IPS DF 19.7 (cell line): ENCODE measurements at places on chromosomes 2 and 18.

DNA sequence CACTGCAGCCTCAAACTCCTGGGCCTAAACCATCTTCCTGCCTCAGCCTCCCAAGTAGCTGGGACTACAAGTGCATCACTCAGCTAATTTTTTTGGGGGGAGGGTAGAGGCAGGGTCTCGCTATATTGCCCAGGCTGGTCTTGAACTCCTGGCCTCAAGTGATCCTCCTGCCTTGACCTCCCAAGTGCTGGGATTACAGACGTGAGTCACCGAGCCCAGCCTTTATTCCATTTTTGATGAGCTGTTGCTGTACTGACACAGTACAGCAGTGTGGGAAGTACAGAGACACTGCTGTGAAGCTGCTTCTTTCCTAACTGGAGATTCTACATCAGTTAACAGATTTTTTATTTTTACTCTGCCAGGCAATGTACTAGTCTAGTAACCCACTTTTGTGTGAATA is 18.8 kb downstream of the PTRHD1 start:
- no peak for DNase-seq

DNA sequence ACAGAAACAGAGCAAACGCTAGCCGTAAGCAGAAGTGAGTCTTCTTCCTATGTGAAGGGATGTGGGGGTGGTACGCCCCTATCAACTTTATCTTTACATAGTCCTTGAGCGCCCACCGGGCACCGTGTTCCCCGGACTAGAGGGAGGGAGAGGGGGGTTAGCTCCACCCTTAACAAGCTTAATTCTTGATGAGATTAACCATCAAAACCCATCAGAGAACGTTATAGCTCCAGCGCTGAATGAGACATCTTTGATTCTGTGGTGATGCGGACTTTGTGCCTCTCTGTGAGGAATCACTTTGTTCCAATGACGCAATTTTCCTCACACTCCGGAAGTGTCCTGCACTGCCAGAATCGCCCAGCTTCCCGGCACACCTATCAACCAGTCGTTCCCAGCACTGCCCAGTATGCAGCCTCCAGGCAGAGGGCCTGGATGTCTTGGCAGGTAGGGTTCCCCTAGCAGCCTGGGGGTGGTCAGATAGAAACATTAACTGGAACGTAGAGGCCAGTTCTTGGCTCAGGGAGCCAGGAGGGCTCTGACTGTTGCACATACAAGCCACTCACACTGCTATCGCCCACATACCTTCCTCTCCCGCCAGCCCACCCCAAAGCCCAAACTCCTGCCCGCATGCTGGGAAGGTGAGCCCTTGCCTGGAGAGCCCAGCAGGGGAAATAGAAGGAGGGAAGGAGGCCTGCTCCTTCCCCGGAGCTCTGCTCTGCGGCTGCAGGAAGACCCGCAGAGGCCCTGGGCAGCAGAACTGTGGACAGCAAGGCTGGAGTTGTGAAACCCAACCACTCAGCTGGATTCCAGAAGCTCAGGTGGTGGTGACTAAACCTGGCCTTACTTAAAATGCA is 1.9 kb upstream of the ODC1 start:
- DNase-seq: no peak

DNA sequence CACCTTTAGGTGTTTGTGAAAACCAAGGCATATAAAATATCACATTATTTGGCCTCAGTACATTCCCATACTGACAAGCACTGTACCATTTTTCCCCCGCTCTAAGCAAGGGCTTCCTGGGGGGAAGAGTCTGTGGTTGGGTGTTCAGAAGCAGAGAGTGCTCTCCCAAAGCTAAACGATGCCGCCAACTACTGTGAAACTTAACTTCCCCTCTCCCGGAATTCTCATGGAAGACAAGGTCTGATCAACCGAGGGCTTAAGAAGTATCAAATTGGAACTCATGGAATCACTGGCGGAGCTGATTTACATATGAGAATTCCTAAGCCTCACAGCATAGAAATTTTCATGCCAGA is 433 bp upstream of the MFF start:
- no peak for DNase-seq

DNA sequence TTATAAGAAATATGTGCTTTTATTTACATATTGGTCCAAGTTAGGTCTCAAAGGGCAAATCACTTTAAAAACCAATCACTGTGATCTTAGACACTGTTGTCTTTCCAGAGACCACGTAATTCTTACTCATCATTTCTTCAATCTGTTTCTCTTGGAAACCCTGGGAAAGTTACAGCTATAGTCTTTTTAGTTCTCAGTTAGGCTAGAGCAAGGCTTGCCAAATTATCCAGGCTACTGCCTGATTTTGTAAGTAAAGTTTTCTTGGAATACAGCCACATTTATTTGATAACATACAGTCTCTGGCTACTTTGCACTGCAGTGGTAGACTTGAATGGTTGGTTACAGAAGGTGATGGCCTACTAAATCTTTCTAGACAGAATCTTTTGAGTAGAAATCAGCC is 106.0 kb downstream of the KIAA1328 start:
- DNase-seq: no peak

- no peak for DNase-seq
Measured at GRCh38 chr2:137252934-137253333, 487.6 kb downstream of the THSD7B start.

DNA sequence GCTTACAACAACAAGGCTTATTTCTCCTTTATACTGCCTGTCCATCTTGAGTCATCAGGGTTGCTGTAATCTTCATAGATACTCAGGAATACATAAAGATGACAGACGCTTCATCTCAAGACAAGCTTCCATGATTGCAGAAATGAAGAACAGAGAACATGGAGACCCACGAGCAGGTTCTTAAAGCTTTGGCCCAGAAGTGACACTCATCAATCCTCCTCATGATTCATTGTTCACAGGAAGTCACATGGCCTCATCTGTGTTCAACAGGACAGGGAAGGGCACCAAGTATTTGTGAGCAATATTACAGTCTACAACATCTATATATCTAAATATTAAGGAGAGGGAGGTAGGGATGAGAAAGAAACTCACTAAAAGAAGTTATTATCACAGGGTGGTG is 36.5 kb upstream of the PGAP1 start:
- no peak for DNase-seq

DNA sequence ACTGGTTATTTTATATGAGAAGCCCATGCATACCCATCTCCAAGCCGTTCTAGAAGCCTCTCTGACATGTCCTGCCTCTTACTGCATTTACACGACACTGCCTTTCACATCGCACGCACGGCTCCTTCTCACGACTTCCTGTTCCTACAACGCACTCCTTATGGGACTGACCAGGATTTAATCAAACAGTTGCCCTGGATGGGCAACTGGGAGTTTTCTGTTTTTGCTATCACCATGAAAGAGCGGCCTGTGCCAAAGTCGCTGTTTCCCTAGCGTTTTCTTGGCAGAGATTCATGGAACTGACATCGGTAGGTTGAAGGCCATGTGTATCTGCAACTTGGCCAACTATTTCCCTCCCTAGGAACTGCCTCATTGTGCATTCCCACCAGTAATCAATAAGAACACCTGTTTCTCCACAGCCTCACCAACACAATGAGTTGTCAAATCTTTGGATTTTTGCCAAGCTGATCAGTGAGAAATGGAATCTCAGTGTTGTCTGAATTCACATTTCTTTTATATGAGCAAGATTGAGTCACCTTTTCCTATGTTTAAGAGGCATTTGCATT is 97.2 kb upstream of the OTOS start:
- no peak for DNase-seq

DNA sequence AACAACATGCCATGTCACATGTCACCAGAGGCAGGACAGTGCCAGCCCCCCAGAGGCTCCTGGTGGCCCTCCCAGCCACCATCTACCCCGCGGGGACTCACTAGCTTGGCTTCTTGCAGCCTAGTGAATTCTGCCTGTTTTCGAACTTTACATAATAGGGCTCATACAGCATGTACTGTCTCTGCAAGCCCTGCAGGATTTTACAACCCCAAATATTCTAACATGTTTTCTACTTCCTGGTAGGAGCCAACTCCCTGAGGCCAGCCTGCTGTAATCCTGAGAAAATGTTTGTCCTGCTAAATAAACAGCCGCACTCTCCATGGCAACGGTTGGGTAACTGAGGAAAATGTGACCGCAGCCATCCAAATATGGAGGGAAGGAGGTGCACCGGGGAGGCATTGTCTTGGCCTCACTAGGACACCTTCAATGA is 2.7 kb downstream of the PER2 start:
- DNase-seq: no peak

GRCh38 chr2:219509780-219510511 is 4.3 kb upstream of the ASIC4 start:
- DNase-seq: no peak

DNA sequence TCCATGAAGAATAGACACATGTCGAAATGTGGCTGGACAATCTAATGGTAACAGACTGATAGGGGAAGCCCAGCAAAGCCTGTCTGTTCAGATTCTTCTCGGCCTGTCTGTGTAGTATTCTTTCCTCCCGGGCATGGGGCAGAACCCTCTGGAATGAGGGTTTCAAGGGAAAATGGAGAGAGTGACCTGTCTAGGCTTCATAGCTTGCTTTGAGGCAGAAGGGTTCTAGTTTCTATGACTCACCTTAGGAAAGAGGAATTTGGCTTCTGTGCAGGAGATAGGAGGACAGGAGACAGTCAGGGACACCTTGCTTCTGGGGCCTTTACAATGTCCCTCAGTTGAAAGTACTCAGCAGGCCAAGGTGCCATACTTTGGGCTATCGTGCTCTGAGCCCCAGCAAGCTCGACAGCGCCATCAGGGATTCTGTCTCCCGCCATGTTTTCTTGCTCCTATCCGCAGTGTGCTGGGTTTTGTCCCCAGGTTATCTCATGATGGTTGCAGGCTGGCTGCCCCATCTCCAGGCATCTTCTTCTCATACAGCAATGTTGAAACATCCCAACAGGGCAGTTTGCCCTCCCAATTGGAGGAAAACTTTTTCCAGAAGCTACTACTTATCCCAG is 74.7 kb upstream of the TLK1 start:
- DNase-seq: no peak

DNA sequence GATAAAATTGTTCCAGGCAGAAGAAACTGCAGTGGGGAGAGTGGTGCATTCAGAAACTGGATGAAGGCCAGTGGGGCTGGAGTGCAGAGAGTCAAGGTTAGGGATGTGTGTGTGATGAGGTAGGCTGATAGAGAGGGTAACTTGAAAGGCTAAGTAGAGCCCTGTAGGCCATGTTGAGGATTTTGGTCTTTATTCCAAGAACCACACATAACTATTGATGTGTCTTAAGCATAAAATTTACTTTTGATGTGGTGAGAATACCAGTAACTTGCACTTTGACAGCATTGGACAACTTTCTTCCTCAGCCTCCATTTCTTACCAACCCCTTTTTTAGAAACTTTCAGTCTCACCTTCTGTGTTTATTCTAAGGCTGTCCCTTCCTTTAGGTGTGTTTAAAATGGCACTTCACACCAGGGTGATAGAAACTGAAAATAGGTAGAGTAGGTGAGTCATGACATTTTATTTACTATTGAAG is 22.6 kb downstream of the MTX2 start:
- DNase-seq: no peak

DNA sequence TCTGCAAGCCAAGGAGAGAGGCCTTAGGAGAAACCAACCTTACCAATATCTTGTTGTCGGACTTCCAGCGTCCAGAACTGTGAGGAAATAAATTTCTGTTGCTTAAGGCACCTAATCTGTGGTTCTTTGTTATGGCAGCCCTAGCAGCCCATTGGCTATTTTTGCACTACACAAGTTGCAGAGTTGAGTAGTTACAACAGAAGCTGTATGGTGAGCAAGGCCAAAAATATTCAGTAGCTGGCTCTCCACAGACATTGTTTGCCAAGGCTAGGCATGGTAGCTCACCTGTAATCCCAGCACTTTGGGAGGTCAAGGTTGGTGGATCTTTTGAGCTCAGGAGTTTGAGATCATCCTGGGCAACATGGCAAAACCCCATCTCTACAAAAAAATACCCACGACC is 27.1 kb upstream of the SCYGR1 start:
- DNase-seq: no peak

GRCh38 chr18:76562286-76563122 is 67.5 kb upstream of the ZNF516 start:
- no peak for DNase-seq

DNA sequence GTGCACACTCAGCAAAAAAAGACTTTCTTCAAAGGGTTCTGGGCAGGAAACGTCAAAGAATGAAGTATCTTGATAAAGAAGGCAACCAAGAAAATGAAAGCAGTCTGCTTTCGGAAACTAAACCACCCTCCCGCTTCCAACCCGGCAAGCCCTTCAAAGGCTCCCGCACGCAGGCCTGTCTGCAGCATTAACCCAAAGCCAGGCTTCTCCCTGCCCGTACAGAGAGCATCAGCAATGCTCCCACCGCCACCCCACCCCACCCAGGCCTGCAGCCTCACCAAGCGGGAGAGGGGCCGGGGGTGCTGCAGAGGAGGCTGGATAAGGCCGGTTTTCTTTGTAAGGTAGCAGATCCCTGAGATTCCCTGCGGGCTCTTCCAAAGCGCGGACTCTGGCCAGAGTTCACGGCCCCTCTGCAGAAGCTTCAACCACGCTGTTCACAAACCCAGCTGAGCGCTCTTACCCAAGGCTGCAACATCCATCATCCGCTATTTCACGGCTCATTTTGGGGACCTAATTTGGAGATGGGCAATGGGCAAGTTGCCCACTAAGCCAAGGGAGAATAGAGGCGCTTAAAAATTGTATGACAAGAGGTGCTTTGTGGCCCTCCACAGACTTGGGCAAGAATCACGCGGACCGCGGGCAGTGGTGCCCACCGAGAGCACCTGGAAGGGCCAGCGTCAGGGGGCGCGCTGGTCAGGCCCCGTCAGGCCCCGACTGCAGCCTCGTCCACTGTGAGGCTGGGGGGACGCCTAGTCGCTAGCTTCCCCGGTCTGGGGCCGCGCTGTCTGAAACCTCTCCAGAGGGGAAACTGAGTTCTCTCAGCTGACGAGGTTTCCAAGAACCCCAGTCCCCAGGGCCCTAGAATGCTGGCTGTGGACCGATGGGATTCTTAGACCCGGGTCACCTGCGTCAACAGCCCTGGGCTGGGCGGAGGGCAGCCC is 225.4 kb upstream of the ID2 start:
- no peak for DNase-seq

GRCh38 chr18:6606411-6607085 is 123.0 kb upstream of the ARHGAP28 start:
- DNase-seq: no peak

DNA sequence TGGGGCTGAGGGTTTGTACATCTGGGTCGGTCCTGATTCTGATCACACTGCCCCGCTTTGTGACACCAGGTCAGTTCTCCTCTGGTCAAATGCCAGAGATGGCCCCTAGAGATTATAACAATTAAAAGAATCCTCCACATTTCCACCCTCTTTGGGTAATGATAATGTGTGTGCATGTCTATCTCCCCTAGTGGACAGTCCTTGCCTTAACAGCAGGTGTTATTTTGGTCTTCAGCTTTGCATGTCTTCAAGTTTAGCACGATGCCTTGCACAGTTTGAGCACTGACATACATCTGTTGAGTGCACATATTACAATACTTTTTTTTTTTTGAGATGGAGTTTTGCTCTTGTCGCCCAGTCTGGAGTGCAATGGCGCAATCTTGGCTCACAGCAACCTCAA is 25.7 kb upstream of the COX7A2L start:
- no peak for DNase-seq

GRCh38 chr2:207319316-207319715 is 153.6 kb upstream of the KLF7 start:
- DNase-seq: no peak

- DNase-seq: no peak
Measured at GRCh38 chr18:36509646-36510197, 212.2 kb downstream of the FHOD3 start.

GRCh38 chr18:23675236-23675635 is 12.5 kb upstream of the ANKRD29 start:
- DNase-seq: no peak

- DNase-seq: no peak
Measured at GRCh38 chr18:45686891-45687611, 36.9 kb upstream of the SLC14A1 start.
